NCI-H226 (cell line): ENCODE measurements at places on chromosomes 7 and 10.

DNA sequence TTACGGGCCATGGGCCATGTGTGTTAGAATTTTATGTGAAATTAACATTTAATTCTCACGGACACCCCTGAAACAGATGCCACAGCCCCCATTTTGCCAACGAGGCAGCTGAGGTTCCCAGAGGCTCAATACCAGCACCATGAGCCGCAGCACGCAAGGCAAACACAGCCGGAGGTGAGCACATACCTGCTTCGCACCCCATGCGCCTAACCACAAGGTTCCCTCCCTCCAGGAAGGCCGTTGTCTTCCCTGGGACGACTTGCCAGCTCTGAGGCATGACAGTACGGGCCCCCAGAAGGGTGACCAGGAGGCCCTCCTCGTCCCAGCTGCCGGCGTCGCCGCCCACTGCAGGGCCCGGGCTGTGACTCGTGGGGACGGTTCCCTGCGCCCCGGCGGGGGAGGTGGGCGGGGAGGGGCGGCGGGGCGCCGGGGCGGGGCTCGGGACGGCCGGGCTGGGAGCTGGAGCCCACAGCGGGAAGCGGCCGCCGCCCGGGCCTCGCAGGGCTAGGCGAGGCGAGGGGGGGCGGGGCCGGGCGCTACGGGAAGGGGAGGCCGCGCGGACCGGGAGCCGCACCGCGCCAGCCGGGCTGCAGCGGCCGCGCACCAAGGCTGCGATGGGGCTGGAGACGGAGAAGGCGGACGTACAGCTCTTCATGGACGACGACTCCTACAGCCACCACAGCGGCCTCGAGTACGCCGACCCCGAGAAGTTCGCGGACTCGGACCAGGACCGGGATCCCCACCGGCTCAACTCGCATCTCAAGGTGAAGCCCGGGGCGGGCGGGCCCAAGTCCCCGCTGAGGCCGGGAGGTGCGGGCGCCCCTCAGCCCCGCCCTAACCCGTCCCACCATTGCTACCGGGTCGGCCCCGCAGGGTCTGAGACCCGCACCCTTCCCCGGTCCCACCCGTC lies at the start of gene CAV2:
Gene CAV2, plus strand, starts transcription at position 571 of the 910 bp plus-strand sequence. Its CDS starts 44 bp downstream, at position 615.
- peak; percentile 34 for DNase-seq

DNA sequence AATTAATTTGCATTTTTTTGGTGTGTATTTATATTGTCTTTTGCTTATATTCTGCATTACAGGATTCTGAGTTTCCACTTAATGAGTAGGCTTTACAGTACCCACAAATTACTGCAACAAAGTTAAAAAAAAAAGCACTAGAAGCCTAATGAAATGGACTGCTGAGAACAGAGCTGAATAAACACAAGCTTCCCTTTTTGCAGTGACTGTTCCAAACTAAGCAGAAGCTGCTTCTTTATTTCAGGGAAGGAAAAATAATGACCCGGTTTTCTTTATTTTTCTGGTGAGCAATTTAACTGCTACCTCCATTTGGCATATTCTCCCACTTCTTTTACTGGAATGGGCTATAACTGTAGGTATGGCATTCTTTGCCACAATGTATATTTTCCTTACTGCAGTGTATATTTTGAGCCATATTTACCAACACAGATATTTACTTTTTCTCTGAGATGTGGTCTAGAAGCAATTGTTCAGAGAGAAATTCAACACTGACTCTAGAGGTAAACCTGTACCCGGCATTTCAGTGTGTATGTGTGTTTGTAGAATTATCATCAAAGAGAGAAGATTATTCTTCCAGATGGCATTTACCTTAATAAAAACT lies 56.9 kb downstream of the HDAC9 start:
- no peak for DNase-seq

DNA sequence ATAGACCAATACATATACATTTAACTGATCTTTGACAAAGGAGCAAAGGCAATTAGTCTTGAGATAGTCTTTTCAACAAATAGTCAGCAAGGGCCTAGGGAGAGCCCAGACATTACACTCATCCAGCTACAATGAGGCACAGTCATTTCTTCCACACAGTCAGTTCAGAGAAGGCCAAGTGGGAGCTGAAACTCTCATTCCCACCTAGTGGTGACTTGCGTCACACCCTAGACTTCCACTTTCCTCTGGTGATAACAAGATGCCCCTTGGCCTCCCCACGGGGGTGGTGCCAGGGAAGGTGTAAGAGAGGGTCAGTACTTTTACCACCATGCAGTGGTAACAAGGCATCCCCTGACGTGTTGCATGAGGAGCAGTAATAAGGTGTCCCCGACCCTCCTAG lies 8.0 kb downstream of the FRMPD2 start:
- no peak for DNase-seq

GRCh38 chr7:40986351-40986873 lies 716.5 kb downstream of the INHBA start:
- DNase-seq: peak; percentile 57

DNA sequence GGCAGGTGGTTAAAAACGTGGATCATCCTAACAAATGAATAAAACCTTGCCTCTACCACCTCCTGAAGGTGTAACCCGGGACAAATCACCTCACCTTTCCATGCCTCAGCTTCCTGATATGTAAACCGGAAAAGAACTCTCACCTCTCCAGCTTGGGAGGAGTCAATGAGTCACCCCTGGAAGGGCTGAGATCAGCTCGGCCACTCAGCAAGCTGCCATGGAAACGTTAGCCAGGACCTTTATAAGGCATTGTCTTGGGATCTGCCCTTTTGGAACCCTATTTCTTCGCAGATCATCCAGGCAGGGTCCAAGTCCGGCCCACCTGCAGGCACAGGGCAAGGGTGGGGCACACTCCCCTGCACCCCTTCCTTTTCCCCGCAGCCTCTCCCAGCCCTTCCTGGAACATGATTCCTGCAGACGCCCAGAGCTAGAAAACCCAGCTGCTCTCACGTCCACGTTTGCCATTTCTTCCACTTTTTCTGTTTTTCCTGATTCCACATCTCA lies 81.6 kb upstream of the PFKP start:
- DNase-seq: peak; percentile 2

GRCh38 chr10:30985512-30985911 lies 46.2 kb downstream of the ZNF438 start:
- no peak for DNase-seq

- peak; percentile 59 for DNase-seq
Measured at GRCh38 chr7:13115157-13115772, 427.8 kb downstream of the ARL4A start.

GRCh38 chr7:27224983-27225934 lies 17.3 kb upstream of the EVX1 start:
- no peak for DNase-seq

- no peak for DNase-seq
Measured at GRCh38 chr10:7150349-7150748, 260.5 kb downstream of the SFMBT2 start.

DNA sequence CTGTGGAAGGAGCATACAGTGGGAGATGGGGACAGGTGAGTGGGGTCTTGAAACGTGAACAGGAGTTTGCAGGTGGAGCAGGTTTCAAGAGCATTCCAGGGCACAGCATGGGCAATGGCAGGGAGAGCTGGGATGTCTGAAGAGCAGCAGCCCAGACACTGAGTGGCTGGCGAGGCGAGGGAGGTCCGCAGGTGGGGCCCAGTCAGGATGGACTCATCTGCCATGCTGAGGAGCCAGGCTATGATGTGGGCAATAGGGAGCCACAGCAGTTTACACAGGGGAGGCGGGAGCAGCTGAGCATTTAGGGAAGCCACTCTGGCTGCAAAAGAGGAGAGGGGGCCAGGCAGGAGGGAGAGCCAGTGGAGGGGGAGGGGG lies 138.7 kb downstream of the FAM53B start:
- no peak for DNase-seq

DNA sequence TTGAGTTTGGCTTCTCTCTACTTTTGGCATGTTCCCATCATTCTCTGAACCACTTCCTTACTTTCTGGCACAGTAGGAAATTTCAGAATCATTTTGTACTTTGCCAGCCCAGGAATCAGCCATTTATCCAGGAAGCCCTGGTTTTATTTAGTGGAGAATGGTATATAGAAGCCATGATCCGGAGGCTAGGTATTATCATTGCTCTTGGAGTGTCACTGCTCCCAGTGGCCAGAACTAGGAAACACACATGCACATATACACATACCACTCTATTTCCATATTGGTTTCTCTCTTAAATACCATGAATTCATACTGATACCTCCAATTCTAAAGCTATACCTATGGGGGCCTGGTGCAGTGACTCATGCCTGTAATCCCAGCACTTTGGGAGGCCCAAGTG lies 36.3 kb downstream of the SUFU start:
- DNase-seq: no peak

- no peak for DNase-seq
Measured at GRCh38 chr10:104614245-104614831, 26.8 kb upstream of the SORCS3 start.

DNA sequence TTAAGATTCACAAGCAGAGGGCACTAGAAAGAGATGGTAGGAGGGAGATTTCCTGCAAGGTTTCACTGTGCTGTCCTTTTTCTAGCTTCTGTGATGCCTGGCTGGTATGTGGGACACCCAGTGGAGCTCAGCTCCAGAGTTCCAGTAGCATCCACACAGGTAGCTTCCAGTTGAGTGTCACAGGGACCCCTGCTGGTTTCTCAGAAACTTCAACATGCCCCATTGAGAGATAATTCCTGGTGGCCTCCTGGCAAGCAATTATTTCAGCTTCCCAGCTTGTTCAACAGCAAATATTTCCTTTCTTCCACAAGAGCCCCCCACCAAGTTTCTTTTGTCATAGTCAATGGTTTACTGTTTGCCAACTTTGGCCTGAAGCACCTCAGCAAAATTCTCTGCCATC lies 858.7 kb downstream of the REEP3 start:
- no peak for DNase-seq

- peak; percentile 29 for DNase-seq
Measured at GRCh38 chr7:3134745-3135144, 91.1 kb upstream of the CARD11 start.

DNA sequence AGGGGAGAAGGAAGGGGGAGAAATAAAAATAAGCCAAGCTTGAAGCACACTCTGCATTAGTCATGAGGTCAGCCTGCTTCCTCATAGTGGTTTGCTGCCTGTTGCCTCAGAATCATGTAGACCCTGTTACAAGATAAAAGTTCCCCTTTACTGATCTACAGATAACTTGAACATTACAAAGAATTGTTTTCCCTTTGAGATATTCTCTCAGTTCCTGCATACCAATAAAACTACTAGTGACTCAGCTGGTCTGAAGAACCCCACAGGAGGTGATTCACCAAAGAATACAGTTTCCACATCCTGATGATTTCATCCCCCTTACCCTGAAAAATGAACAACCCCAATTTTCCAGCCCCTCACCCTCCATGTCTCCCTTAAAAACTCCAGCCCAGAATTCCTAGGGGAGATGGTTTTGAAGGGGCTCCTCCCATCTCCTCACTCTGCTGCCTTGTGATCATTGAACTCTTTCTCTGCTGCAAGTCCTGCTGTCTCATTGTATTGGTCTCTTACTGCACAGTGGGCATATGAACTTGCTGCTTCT lies 31.5 kb upstream of the NRP1 start:
- peak; percentile 80 for DNase-seq

DNA sequence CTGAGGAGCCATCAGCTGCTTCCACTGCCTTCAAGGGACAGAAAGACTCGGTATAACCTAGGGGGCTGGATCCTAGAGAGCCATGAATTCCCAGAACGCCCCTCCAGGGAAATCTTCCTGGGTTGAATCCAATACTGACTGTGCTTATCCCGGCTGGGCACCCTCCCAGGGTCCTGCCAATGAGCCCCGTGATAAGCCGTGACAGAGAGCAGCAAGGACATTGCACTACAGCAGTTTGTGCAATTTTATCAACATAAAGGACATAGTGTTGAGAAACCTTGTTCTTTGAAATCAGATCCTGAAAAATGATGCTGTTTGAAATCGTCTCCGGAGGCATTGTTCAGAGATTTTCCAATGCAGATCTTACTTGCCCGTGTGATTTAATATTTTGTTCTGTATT lies 18.8 kb downstream of the AKR1B1 start:
- no peak for DNase-seq
